ENCODE measurements at places on chromosomes 3 and 15.

DNA sequence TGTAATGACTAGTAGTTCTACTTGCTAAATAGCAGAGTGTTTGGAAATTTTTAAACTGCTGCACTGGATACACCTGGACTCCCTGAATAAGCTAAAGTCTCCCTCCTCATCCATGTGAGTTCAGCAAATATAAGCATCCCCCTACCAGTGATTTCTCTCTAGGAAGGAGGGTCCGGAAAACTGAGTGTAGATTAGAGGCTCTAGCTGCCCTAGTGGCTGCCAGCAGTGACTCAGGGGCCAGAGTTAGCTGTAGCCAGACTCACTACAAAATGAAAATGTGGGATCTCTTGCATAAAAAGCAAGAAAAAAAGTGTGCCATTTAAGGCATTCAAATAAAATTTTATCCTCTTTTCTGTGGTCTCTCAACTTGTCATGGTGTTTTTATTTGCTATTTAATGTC, 485.0 kb upstream of the ATP11B start:
- no peak for DNase-seq

- no peak for DNase-seq
Measured at GRCh38 chr3:164250923-164251322, 827.4 kb downstream of the SI start.

DNA sequence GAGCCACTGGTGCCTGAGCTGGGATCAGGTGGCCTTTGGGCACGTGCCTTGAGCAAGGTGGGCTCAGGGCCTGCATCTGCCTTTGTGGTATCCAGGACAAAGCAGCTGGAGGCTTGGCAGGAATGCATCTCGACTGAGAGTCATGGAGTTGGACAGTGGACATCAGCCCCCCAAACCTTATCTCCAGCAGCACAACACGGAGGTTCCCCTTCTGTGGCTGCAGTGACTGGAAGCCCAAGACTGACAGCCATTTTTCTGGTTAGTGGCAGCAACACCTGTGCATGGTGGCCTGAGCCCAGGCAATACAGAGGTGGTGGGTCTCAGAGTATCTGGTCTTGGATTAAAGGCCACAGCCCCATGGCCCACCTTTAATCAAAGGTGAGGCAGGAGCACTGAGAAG, 27.8 kb upstream of the TSEN2 start:
- DNase-seq: no peak

DNA sequence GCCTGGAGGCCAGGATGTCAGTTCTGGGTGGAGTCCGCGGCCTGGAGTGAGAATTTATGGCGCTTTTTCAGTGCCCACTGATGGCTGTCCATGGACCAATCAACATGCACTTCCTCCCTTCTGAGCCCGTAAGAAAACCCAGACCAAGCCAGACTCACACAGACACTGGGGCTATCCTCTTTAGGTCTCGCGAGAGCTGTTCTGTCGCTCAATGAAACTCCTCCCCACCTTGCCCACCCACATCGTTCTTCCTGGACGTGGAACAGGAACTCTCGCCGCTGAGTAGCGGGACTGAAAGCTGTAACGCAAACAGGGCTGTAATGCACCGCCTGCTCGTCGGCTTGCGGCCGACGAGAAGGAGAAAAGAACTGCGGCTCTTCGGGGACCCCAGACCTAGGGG, 833.0 kb upstream of the CADM2 start:
- no peak for DNase-seq

GRCh38 chr3:36381311-36381956, 1.1 kb downstream of the STAC start:
- DNase-seq: no peak

Measured in NCI-H2081 (cell line).